NCI-H2081 (cell line): ENCODE measurements at places on chromosomes 4 and X.

DNA sequence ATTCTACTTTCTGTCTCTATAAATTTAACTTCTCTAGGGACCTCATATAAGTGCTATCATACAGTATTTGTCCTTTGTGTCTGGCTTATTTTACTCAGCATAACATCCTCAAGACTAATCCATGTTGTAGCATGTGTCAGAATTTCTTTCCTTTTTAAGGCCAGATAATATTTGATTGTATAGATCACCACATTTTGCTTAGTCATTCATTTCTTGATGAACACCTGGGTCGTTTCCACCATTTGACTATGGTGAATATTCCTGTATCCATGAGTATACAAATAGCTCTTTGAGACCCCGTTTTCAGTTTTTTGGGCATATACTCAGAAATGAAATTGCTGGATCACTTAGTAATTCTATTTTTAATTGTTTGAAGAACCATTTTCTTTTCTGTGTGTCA, 12.0 kb downstream of the CNGA2 start:
- DNase-seq = no peak

DNA sequence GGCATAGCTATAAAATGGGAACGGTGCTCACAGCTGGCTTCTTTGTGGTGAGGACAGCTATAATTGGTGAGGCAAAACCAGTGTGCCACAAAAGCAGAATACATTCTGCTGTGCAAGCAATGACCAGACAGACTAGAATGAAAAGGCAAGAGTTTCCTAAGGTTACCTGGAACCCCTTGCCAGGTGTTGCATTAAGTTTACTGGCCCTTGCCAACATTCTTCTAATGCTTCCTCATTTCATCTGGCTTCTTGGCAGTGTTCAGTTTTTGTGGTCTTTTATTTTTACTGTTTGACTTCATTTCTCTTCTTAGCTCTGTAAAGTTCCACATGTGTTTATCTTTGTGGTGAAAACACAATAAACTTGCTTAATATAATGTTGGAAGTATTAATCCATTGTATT, 131.4 kb downstream of the PTTG2 start:
- DNase-seq = no peak

DNA sequence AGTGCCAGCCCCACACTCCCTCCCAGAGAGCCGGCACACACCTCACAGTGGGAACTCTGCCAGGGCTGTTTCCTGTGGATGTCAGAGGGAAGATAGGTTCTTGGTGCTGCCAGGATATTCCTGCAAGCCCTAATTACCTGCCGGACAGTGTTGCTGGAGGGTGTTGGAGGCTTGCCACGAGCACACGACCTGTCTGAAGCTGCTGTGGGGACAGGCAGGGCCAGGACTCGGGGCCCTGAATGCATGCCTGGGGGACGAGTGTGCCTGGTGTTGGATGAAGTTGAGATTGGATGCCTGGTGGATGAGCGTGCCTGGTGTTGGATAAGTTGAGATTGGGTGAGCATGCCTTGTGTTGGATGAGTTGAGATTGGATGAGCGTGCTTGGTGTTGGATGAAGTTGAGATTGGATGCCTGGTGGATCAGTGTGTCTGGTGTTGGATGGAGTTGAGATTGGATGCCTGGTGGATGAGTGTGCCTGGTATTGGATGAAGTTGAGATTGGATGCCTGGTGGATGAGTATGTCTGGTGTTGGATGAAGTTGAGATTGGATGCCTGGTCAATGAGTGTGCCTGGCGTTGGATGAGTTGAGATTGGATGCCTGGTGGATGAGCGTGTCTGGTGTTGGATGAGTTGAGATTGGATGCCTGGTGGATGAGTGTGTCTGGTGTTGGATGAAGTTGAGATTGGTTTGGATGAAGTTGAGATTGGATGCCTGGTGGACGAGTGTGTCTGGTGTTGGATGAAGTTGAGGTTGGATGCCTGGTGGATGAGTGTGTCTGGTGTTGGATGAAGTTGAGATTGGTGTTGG, 23.2 kb upstream of the UVSSA start:
- DNase-seq = peak; percentile 37

- no peak for DNase-seq
These were observed 38.3 kb downstream of the SEC24D start for GRCh38 chr4:118797558-118798142.

DNA sequence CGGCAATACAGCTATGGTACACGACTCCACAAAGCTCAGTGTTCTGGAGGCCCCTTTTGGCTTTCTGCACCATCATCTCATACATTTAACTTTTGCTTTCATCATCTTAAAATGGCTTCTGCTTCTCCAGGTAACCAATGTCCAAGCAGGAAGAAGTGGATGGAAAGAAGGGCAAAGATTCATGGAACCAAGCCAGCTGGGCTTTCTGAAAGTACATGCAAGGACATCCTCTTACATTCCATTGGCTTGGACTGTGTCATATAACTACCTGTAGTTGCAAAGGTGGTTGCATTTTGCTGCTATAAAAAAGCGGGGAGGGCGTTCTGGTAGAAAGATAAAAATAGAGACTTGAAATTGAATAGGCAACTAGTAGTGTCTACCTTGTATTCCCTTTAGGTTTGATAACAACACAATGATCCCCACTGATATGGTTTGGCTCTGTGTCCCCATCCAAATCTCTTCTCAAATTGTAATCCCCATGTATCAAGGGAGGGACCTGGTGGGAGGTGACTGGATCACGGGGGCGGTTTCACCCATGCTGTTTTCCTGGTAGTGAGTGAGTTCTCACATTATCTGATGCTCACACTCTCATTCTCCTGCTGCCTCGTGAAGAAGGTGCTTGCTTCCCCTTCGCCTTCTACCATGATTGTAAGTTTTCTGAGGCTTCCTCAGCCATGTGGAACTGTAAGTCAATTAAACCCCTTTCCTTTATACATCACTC, 6.7 kb upstream of the FHIP1A start:
- no peak for DNase-seq

- DNase-seq = no peak
These were observed 2394.2 kb upstream of the AGA start for GRCh38 chr4:179836179-179837075.

DNA sequence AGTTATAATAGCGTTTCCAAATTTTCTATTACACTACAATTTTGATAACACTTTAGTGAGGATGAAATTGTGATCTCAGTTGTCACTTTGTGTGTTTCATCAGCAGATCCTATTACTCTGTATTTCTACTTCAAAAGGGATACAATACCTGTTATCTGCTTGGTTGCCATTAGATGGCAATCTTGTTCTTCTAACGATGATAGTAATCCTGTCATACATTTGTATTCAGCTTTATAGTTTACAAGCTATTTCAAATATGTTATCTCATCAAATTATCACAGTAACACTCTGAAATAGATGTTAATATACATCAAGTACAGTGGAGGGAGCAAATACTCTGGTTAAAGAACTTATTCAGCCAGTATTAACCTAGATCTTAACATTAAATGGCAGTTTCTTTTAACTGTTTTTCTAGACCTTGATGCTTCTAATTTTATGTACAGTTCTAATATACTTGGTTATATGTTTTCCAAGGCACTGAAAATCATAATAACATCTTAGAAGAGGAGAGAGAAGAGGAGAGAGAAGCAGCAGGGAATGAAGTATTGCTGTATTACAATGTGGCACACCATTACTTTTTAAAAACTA, 292.0 kb downstream of the CCSER1 start:
- DNase-seq = peak; percentile 48

DNA sequence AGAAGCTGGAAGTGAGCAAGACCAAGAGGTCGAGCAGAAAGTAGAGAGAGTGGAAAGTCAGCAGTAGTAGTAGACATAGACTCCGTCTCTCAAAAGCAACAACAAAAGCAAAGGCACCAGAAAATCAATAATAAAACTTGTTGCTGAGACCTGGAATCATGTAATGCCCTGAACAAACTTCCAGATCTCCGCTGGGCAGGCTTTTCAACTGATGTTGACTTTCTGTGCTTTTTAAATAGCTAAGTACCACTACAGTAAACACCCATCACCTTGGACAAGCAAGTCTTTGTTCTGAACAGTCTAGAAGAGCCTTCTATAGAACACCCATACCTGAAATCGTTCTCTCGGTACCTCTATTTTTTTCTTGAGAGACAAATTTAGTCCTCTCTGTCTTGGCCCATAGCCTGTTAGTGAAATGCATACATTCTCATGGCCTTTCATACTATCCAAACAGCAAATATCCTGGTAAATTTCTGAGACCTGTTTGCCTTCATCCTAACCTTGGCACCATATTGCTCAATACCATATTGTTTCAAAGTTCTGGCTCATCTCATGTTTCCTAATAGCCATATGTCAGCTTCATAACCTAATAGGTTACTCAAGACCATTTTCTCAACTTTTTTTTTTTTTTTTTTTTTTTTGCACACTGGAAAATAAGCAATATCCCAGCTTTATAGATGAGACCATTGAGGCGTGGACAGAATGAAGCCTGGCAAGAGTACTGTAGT, 200.6 kb upstream of the RBPJ start:
- no peak for DNase-seq

- no peak for DNase-seq
These were observed at the start of gene EXOC1L for GRCh38 chr4:55819634-55820033. TSS of gene EXOC1L (plus strand) at chr4:55819790. CDS start at chr4:55820027, 237 bp downstream.

DNA sequence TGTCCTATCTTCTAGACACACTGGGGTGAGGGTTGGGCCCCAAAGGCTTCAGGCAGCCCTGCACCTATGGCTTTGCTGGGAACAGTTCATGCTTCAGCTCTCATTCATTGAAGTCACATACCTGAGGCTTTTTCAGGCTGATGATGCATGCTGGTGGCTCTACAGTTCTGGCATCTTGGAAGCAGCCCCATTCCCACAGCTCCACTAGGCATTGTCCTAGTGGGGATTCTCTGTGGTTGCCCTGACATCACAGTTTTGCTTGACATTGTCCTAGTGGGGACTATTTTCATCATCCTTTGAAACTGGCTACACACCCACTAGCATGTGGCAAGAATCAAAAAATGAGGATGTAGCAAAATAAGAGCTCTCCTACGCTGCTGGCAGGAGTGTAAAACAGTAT, 37.7 kb upstream of the C4orf17 start:
- no peak for DNase-seq

- no peak for DNase-seq
These were observed 90.5 kb downstream of the PJA1 start for GRCh38 chrX:69074726-69075125.

GRCh38 chrX:115013705-115014104, 3.7 kb downstream of the IL13RA2 start:
- no peak for DNase-seq

DNA sequence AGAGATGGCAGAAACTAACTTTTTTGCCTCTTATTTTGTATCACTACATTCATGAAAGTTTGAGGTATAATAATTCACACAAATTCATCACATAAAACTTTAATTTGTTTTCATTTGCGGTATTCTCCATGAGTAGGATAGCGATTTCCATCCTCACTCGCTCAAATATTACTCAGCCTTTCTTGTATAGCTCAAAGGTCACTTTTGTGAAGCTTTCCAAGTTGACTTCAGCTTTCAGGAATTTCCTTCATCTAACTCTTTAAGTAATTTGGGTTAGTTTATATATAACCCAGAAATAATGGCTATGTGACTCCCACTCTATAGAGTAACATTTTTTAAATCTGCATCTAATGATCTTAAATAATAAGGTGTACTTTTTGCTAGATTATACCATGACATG, 314.4 kb downstream of the IL1RAPL1 start:
- no peak for DNase-seq

DNA sequence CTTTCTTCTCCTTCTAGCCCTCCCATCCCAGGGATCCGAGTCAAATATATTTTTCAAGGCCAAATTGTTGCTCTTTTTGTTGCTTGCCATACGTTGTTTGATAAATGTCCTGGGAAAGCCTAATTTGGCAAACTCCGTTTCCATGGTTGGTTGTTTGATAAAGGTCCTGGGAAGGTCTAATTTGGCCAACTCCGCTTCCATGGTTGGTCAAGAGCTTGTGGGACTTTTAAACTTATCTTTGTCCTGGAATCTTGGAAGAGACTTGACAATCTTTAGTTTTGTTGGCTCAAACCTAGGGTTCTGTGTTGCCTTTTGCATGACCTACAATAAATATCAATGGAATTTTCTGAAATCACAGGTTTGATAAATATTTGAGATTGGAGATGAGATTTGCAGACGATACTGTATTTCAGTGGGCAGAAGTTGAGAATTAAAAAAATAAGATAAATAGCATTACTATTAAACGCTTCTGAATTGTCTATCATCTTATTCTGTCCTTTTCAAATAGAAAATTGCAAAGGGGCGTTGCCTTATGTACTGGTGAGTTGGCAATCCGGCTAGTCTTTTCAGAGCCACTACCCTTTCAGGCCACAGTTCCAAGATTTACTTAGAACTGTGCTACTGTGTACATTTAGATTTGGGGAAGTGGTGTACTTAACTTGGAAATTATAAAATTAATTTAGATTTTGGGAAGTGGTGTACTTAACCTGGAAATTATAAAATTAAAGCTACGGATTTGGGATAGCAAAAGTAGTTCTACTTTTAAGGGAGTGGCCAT, 804 bp downstream of the OSTC start:
- no peak for DNase-seq

GRCh38 chr4:145316897-145317574, 136.6 kb upstream of the OTUD4 start:
- DNase-seq = no peak

DNA sequence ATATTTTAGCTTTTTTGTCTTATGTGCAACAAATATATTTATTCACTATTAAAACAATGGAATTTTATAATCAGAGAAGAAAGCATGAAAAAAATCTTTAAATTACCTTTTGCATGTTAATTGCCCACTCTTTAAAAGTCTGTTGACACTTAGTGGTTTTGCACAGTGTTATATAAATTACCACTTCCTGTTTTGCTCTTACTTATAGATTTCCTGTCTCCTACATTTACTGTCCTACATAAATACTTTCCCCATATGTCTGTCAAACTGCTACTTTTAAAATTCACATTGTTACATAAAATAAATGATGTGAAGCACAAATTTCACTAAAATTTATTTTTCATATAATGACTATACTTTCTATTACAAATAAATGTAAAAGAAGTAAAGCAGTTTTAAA, 161.1 kb upstream of the NDST4 start:
- no peak for DNase-seq

DNA sequence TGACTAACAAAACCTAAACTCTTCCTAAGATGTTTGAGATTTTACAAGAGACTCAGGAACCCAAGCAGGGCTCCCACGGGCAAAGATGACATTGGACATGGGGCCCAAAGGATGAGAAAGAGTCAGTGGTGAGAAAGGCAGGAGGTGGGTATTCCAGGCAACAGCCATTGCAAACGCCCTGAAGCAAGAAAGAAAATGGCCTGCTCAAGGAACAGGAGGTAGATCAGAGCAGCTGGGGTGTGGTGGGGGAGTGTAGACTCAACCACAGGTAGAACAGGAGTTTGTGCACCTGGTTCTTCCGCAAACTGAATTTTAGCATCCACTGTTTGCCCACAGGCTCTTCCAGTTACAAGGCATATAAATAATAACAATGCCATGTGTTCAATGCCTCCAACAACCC, 3.3 kb downstream of the PPP2R2C start:
- DNase-seq = no peak
